ENCODE measurements at places on chromosomes 7 and 10.

DNA sequence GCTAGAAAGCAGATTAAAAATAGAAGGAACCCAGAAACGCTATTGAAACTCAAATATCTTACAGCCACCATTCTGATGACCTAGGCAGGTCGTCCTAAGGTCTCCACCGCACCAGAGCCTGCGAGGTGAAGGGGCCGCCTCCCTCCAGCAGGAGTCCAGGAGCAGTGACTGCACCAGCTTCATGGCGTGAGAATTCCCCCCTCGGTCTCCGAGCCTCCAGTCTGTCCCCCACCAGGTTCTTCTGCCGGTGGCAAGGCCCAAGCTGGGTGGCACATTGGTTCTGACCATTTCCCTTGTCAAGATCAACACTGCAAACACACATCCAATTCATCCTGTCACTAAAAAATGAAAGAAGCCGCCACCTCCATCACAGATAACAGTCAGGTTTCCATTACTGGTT is 98.7 kb downstream of the DIP2C start:
- DNase-seq = no peak

- no peak for DNase-seq
These were observed 15.4 kb downstream of the GPNMB start for GRCh38 chr7:23261843-23262452.

- DNase-seq = no peak
These were observed 216.1 kb downstream of the TWIST1 start for GRCh38 chr7:18901351-18901750.

DNA sequence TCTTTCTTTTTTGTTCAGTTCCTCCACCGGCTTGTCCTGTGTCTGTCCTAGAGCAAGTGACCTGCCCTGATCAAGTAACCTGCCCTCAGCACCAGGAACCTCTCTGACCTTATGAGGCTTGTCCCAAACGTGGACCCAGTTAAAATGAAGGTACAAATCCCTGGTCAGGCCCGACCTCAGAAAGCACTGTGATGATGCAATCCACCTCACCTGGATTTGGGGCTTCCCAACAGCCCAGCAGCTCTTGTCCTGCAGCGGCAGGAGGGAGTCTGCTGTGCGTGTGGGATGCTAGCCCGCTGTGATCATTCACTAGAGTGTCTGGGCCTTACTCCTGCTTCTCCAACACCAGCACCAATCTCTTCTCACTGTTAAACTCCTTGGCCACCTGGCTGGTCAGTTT is 11.2 kb downstream of the COL17A1 start:
- no peak for DNase-seq

All from stimulated activated CD8-positive, alpha-beta memory T cell treated with anti-CD3 and anti-CD28 coated beads, Interleukin-4, amount 100 ng/mL, for 4 hours (primary cell).